ENCODE measurements at places on chromosomes 1 and 21.

GRCh38 chr1:228058172-228058948 is 24.1 kb upstream of the ARF1 start:
- DNase-seq, result no peak

DNA sequence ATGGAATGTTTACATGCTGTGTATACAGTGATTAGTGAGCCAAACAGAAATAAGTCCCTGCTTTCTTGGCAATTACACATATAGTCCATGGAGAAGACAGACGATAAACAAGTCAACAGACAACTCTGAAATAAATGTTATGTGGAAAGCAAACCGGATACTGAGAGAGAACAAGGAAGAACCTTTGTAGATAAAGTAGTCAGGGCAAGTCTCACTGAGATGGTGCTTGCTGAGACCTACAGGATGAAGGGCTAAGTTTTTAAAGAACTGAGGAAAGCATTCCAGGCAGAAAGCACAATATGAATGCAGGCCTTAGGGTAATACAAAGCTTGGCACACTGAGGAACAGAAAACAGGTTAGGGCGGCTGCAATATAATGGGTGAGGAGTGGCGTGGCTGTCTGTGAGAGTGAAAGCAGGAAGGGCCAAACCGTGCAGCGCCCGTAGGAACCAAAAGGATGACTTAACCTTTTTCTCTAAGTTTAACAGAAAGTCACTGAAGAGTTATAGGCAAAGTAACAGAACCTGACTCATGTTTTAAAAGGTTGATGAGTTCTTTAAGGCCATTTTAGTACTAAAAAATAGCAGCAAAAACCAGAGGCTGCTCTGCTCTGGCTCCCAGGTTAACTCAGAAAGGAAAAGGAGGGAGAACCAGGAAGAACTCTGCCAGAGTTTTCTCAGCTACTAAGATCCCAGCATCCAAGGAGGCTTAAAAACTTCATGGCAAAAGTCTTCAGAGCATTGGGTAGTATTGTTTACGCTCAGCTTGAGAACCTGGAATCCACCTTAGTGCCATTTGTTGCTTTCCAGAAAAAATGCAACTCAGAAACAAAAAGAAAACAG is 8.7 kb upstream of the TTF2 start:
- peak; percentile 13 for DNase-seq

GRCh38 chr1:58652651-58653184 is 47.1 kb downstream of the MYSM1 start:
- DNase-seq, result peak; percentile 75

GRCh38 chr1:72567521-72567920 is 285.2 kb upstream of the NEGR1 start:
- DNase-seq, result no peak

GRCh38 chr21:28235169-28235895 is 757.3 kb downstream of the LTN1 start:
- peak; percentile 43 for DNase-seq

DNA sequence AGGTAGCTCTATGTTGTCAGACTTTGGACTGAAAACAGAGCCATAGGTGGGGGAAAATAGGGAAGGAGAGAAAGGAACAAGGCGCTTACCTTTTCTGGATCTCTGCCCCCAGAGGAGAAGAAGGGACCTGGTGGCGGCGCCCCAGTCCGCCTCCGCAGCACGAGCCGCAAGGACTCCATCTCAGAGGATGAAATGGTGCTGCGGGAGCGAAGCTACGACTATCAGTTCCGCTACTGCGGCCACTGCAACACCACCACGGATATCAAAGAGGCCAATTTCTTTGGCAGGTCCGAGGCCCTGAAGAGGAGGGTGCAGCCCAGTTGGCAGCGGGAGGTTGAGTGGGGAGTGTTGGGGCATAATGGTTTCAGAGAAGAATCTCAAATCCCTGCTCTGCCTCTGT is 18.5 kb upstream of the TMEM222 start:
- no peak for DNase-seq

- peak; percentile 84 for DNase-seq
Observed at GRCh38 chr1:203326830-203327683, 21.7 kb downstream of the BTG2 start.

DNA sequence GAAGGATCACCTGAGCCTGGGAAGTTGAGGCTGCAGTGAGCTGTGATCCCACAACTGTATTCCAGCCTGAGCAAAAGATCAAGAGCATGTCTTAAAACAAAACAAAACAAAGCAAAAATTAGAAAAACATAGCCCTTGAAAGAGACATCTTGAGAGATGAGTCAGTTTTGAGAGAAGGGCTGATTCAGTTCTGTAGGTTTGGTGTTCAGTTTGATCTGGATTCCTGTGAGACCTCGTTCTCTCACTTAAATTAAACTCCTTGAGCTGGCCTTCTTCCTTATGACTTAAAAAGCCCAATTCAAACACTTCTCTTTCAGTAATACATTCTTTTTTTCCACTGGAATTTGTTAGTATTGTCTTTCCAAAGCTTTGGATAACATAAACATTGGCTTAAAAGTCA is 164.2 kb downstream of the NRIP1 start:
- DNase-seq, result peak; percentile 52

GRCh38 chr1:59523745-59524450 is 227.0 kb downstream of the FGGY start:
- no peak for DNase-seq

DNA sequence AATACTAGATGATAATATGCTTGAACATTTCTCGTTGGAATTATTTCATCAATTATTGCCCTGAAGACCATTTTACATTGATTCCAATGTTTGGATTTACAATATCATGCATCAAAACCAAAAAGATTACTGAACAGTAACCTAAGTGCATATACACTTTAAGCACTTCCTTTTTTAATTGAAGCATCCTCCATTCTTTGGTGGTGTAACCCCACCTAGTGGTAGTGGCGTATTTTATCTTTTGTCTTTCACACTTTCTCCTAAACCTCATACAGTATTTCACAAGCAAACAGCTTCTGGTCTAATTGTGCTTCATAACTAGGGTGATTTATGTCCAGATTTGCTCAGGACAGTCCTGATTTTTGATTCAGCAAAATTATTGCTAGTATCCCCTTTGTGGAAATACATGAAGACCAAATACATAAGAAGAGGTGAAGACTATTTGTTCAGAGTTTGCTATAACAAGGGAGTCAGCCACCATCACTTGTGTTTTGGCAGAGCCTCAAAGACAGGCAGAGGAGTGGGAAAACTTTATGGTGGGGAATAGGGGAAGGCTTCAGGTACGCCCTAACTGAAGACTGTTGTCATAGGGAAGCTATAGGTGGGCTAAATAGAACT is 3.4 kb upstream of the NVL start:
- DNase-seq, result peak; percentile 75

DNA sequence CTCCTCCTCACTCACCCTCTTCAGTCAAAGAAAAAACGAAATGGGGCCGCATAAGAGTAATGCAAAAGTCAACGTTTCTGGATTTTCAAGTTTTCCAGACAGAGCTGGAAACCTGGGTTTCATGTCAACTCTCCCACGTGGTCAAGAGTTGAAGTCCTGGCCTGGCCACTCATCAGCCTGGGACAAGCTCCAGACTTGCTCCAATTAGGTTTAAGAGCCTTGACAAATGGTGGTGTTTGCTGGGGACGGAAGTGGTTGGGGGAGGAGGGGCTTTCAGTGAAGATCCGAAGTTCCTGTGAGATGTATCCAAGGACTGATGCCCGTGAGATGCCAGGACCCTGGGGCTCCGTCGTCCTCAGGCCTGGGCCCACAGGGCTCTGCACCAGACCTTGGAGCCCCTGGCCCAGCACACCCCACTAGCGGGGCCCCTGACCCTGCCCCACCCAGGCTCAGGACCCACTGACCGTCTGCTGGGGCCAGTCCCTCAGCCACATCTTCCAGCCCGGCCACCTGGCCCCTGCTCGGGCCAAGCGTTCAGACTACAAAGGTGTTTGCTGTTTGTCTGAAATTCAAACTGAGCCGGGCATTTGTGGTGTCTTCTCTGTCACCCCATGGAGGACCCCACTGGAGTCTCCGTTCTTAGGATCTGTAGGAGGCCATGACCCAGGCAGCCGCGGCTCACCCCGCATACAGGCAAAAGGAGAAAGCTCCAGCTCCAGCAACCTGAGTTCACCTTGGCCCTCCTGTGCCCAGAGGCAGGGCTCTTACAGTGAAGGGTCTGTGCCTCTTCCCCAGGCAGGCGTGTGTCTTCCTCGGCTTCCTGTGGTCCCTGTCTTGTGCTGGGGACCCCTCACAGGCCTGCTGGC is 53.3 kb downstream of the SIK1 start:
- peak; percentile 54 for DNase-seq

DNA sequence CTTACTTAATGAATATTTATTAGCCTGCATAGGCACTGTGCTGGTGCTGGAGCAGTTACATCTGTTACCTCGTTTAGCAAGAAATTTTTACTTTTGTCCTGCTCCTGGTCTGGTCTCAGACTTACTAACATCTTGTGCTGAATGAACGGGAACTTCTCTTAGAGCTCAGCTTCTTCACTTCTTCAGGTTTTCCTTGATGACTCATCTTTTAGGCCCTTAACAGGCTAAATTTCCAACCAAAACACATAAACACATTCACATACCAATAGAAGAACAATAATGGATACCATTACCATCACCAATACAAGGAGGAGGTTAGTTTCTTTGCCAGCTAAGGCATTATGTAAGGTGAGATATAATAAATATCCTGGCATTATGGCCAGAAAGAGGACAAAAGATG is 68.9 kb downstream of the IFI44 start:
- peak; percentile 58 for DNase-seq

- DNase-seq, result peak; percentile 94
Observed at GRCh38 chr1:207309745-207310273, 11.7 kb upstream of the CD55 start.

Data from M059J (cell line).